ENCODE measurements at places on chromosomes 7 and 10.

GRCh38 chr7:43960933-43961332, 34.7 kb downstream of the UBE2D4 start:
- no peak for DNase-seq

DNA sequence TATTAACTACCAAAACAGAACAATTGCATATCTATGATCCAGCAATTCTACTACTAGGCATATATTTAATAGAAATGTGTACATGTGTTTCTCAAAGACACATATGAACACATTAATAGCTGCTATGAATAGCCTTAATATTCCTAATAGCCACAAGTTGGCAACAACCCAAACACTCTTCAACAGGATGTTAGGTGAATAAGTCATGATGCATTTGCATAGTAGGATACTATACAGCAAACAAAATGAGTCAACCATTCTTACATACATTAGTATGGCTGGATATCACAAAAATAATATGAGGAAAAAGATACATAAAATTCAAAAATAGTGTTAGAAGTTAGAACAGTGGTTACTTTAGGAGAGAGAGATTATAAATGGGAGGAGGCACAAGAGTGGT, 26.8 kb upstream of the ZNF746 start:
- DNase-seq, result no peak

GRCh38 chr7:20019757-20020432, 197.3 kb downstream of the MACC1 start:
- DNase-seq, result no peak

DNA sequence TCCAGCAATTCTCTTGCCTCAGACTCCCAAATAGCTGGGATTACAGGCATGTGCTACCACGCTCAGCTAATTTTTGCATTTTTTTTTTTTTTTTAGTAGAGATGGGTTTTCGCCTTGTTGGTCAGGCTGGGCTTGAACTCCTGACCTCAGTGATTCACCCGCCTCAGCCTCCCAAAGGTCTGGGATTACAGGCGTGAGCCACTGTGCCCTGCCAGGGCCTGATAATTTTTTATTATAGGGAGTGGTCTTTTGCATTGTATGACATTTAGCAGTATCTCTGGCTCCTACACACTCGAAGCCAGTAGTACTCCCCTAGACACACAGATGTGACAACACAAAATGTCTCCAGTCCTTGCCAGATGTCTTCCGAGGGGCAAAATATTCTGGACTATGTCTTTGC, 124.0 kb downstream of the DKK1 start:
- no peak for DNase-seq

DNA sequence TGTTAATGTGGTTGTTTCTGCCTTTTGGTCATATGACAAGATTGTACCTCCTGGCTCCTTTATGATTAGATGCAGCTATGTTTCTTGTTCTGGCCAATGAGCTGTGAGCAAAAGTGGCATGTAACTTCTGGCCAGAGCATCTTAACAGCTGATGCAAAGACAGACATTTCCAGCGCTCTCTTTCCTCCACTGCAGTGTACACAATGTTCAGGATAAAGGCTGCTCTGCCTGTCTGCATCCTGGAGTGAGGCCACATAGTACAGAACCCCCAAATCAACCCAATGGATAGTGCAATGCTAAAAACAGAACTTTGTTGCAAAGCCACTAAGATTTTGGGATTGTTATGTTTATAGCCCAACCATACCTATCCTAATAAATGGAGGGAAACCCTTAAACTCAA, 17.9 kb downstream of the EPC1 start:
- DNase-seq, result no peak

DNA sequence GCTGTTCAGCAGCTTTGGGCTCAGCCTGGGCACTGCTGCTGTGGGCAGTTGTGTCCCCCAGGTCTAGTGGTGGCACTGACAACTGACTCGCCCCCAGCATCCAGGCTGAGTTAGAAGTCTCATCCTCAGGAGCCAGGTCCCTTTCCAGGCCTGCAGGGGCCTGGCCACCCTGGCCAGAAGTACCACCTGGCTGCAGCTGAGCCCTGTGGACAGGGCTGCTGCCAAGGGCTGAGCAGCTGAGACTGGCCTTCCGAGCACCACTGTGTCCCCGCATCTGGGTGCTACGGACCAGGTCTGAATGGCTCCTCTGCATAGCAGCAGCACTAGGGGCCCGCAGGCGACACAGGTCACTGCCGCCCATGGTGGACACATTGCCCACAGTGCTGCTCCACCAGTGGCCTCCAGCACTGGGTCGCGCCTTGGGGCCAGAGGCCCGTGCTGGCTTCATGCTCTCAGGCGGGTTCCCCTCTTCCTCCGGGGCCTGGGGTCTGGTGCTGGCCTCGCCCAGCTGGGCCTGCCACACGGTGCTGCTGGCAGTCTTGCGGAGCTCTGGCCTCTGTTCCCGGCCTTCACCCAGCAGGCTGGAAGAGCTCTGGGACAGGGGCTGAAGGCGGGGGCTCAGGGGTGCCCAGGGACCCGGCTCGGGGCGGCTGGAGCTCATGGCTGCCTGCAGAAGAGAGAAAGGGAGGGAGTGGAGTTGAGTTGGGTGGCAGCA, 6.2 kb downstream of the GPRIN2 start:
- no peak for DNase-seq

- no peak for DNase-seq
Observed at GRCh38 chr7:150408393-150409299, 29.5 kb downstream of the ZNF775 start.

DNA sequence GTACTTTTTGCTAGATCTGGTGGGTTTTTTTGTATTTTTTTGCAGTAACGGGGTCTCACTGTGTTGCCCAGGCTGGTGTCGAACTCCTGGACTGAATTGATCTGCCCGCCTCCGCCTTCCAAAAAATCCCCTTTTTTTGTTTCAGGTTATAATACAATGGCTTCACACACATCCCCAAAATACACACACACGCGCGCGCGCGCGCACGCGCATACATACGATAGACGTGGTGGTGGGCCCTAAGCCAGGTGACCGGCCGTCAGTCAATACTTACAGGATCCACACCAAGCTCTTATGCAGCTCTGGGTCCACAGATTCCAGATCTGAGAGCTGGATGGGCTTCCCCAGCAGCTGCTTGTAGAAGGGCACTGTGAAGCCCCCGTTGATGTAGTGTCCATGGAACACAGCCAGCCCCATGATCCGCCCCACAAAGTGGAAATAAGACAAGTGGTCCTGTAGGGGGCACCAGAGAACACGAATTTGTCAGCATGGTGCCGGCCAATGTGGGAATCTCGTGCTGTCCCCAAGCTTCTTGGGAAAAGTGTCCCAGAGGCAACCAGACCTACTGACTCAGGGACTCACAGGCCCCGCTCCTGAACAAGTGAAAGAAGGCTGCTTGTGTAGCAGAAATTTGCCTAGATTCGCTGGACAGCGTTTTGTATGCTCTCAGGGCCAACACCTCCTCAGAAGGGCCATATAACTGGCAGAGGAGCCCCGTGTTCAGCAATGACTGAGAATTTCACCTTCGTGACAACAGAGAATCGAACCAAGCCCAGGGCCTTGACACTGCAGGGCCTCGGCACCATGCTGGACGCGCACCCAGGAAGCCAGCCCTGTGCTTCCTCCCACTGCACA, 103.6 kb downstream of the SMURF1 start:
- DNase-seq, result peak; percentile 84

GRCh38 chr7:94621120-94621519, 34.8 kb downstream of the SGCE start:
- DNase-seq, result no peak

DNA sequence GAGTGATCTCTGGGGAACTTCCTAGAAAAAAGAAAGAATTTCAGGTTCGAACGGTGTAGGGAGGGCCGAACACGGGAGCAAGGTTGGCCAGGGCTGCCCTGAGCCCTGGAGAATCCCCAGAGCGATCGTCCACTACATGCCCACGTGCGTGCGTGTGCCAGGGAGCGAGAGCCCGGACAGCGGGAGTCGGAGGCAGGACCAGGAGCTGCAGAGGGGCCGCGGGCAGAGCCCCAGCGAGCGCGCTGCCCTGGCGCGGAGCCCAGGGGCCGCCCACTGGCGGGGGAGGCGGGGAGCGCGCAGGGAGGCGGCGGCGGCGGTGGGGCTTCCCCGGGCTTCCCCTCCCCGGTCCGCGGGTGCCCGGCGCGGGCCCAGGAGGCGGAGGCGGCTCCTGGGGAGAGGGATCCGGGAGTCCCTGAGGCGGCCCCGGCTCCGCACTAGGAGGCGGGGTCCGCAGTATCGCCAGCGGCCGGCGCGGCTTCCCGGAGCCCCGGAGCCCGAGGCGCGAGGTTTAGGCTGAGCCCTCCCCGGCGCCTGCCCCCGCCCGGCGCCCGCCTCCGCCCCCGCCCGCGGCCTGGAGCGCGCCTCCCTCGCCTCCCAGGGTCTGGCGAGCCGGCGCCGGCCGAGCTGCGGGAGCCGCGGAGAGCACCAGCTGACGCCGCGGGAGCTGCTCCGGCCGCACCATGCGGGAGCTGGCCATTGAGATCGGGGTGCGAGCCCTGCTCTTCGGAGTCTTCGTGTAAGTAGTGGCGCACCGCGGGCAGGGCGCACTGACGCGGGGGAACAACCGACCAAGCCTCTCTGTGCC, at the start of gene PLPP4:
Gene PLPP4 (plus strand): TSS at position 602 of the 805 bp plus-strand sequence. CDS start 79 bp downstream, at position 681.
- no peak for DNase-seq

DNA sequence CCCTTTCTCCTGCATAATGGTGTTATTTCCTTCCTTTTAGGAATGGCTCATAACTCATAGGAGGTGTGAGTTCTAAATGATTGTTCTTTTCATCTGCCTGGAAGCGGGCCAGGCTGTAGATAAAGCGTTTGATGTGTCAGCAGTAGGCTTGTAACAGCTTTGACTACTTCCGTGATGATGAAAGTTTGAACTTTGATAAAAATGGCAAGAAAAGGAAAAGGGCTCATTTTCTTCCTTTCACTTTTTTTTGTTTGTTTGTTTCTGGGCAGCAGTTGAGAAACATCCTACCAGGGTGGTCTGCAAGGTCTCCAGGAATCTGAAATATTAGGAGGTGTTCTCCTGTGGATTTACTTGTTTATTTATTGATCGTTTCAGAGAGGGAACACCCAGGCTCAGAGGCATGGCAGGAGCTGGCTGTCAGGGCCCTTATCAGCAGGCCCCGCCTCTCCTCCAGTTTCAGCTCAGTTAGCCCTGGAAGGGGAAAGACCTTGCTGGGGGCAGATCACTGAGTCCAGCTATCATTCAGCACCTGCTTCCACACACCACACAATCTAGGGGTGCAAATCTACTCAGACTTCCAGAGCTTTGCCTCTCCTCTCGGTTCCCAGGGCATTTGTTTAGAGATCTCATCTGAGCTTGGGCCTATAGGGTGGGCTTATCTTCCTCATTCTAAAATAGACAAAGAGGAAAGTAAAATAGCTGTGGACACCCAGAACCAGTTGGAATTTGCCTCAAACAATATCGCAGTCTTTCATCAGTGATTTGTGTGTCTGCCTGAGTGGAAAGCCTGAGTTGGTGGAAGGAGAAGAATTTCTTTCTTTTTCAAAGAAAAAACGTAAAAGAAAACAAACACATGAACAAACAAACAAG, 130.9 kb downstream of the BMPER start:
- no peak for DNase-seq

- DNase-seq, result no peak
Observed at GRCh38 chr7:14714161-14714728, 188.3 kb downstream of the DGKB start.

- DNase-seq, result no peak
Observed at GRCh38 chr10:31999070-31999660, 57.1 kb downstream of the KIF5B start.

- DNase-seq, result no peak
Observed at GRCh38 chr10:59741048-59741447, 12.2 kb downstream of the MRLN start.

- DNase-seq, result no peak
Observed at GRCh38 chr10:102608487-102608886, 35.8 kb upstream of the TRIM8 start.

GRCh38 chr10:48322017-48322416, 15.5 kb downstream of the MAPK8 start:
- peak; percentile 4 for DNase-seq

GRCh38 chr7:35520810-35521625, 173.9 kb downstream of the HERPUD2 start:
- DNase-seq, result no peak

DNA sequence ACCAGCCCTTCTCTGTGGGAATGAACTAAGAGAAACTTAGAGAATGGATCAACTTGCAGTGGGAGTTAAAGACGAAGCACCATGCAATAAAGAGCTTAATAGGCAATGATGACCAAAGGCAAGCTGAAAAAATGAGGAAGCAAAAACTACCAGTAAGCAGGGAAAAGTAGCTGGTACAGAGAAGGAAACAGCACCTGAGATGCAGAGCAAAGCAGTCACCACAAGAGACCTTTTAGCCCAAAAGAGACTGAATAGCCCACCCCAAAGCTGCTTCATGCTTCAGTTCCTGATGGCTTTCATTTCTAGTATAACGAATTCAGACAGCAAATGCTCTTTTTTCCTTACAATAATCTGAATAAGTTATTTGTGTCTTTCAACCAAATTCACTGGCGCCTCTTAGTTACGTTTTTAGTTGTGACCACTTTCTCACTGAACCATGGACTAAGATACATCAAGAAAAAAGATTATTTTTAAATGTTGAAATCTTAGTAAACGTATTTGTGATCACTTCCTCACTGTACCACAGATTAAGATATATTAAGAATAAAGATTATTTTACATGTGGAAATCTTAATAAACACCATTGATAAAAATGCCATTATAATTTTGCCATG, 76.0 kb downstream of the USP6NL start:
- DNase-seq, result no peak

GRCh38 chr7:47543714-47544113, 38.2 kb downstream of the TNS3 start:
- DNase-seq, result no peak

GRCh38 chr7:135942614-135943013, 34.5 kb downstream of the MTPN start:
- DNase-seq, result no peak

DNA sequence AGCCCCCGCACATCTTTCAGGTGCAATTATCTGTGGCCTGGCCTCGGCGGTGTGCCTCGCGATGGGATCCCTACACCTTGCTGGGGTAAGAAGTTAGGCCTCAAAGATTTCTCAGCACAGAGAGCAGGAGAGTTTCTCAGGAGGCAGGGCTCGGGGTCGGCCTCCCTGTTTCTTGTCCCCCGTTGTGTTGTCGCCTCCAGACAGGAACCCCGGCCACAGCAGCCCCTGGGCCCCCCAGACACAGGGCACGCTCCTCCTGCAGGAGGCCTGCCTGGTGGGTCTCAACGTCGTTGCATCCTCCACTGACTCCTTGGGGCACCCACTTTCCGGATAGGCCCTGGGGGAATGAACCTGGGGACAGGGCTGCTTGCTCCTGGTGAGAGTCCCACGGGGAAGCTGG, 229.1 kb upstream of the SHH start:
- no peak for DNase-seq

Measured in AG10803 (cell line).